ENCODE measurements at places on chromosomes 1 and 21. TPM values are rescaled to one million over a fixed set of nuclear protein-coding genes. Genes with fewer than 3 reads are reported as not detected.

Gene CFHR3
- not detected for total RNA-seq

Gene PSMD4
- total RNA-seq, result 281 TPM

Gene VCAM1
- total RNA-seq, result 5.4 TPM

Gene ACKR1
- total RNA-seq, result not detected

Gene SFN
- 2.7 TPM for total RNA-seq

Gene AMY1C
- not detected for total RNA-seq
